GM04504 (cell line): ENCODE measurements at places on chromosomes 5 and 9.

DNA sequence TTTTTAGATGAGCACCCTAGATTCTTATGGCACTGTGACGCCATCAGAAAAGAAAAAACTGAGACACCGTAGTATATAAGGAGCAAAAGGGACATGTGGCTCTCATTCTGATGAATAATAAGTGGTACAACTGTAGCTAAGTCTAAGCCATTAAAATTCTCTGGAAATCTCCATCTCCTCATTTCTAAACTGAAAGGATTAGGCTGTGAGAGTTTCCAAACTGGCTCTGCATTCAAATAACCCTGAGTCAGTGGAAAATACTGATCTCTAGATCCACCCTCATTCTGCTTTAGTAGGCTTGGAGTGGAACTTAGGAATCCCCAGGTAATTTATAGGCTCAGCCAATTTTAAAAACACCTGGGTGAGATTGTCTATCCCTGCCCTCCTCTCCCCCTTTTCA, 28.5 kb downstream of the PTAR1 start:
- DNase-seq: no peak

GRCh38 chr9:93064392-93065134, 6.1 kb downstream of the SUSD3 start:
- no peak for DNase-seq

GRCh38 chr5:124444147-124444775, 302.2 kb downstream of the ZNF608 start:
- DNase-seq: no peak

DNA sequence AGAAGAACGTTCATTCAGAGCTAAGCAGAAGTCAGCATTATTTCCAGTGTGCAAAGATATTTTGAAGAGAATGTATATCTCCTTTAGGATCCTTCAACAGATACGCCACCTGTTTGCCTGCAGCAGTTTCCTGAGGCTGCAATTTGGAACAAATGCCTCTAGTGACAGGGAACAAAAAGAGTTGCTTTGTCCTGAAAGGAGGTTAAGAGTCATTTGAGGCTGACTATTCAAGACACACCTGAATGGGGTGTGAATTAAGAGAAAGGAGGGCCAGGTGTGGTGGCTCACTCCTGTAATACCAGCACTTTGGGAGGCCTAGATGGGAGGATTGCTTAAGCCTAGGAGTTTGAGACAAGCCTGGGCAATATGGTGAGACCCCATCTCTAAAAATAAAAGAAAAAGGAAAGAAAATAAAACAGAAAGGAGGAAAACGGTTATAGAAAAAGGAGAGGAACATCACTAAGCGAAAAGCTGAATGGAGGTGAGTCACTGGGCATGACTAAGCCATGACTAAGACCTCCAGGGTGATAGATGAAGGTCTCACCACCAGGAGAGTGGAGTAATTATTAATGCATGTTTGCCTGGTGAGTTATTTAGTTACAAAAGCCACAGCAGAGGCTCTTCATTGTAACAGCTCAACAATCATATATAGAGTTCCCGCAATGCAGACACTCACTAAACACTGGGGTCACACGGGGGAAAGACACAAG, 255.2 kb upstream of the TNC start:
- DNase-seq: peak; percentile 90

- DNase-seq: no peak
Observed at GRCh38 chr5:1429496-1429895, 15.7 kb downstream of the SLC6A3 start.

- no peak for DNase-seq
Observed at GRCh38 chr5:135402031-135402430, 3.0 kb upstream of the MACROH2A1 start.

DNA sequence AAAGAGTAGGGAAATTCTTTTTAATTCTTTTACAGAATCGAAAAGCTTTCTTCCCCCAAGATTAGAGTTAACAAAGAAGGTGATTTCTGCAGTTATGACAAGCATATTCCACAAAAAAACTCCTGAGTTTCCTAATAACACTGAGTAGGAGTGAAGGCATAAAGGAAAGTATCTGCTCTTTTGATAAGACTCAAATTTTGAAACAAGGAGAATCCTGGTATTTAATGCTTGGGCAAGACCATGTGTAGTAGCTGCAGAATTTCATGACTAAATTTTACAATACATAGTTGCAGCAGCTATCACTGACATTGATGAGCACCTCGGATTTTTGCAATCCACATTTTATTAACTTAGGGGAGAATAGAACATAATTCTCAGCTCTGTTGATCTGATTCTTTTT, 92.6 kb downstream of the MARCHF3 start:
- no peak for DNase-seq

DNA sequence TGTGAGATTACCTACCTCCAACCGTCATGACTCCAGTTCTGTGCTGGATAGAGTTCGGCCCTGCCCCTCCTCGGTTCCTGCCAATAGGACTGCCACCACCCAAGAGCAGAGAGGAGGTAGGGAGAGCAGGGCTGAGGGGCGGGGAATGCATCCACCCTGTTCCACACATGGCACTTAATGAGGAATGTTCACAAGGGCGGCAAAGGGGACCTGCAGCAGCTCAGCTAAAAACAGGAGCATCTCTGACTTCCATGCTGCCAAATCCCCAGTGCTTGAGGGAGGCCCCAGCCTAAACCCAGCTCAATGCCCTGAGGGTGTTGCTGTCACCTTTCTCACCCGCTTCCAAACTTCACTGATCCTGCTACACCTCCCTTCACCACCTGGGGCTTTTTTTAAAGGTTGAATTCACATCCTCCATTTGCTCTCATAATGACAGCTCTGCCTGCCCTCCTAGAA, 7.8 kb upstream of the DELE1 start:
- DNase-seq: no peak

DNA sequence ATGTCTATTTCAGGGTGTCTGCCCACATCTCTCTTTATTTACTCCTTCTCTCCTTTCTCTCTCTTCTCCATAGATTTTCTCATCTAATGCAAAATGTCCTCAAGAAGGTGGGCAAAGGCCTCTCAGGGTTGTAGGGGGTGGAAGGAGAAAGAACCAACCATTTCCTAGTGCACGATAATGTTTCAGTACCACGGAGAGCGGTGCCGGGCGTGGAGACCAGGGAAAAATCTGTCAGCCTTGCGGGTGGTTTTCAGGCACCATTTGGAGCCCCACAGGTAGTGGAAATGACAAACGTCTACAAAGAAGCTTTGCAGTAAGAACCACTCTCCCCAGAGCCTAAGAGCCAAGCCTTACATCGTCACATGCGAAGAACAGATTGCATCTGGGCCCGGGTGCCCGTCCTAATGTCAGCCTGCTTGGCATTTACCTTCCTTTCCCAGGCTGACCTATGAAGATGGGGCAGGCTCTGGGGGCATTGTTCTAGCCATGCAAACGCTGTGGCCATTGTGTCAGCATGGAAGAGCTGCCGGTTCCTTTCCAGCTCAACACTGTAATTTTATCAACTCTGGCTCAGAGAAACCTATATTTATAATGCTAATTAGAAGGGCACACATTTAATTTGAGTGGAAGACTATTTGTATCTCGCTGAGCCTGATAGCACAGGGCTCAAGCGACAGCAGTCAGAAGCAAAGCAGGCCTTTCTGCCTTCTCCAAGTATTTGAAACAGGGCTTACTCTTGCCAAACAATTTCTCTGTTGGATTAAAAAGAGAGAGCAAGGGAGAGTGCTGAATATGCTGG, 430.1 kb upstream of the WWC1 start:
- no peak for DNase-seq

DNA sequence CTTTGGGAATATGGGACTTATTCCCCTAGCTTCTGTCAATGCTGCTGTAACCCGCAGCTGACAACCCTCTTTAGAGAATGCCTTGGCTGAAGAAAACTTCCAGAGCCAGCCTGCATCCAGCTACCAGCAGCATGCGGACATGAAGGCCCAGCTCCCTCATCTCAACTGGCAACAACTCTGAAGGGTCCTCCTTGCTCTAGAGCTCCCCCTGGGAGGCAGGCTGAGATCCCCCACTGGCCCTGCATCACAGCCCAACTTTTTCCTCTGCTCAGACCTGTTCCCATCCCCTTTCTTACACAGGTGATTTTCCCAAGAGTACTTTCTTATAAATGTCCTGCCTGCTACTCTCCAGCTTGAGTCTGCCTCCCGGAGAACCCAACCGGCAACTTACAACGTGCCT, 18.7 kb upstream of the WNT8A start:
- no peak for DNase-seq

DNA sequence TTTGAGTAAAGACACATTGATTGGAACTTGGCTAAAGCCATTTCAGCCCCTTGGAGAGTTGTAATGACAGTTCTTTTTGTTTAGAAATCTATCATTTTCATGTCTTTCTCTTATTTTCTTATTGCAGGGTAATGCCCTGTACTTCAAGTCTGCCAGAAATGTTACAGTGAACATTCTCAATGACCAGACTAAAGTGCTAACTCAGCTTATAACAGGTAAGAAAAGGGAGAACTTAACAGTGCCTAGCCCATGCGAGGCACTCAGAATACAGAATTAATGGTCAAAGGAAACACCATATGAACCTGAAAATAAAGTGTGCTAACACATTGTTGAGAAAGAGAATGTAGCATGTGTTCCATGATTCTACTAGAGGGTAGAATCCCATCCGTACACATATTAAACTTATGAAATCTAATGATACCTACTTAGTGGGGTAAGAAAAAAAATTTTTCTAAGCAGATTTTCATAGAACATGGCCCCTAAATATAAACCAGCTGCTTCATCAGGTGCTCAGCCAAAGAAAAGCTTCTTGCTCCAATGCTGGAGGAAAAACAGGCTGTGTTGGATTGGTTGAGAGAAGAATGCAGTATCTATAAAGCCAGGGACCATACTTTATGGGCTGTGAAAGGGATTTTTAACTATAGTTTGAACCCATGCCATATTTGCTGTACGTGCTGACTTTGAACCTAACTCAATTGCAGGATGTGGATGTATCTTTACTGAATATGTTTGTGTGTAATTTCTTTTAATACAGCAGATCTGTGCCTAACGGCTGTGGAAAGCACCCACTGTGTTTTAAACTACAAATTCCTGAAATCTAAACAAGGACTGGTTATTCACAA, 260.8 kb upstream of the PPP1R2B start:
- DNase-seq: no peak

- DNase-seq: no peak
Observed at GRCh38 chr5:144275329-144275728, 104.7 kb downstream of the KCTD16 start.
